ENCODE measurements at places on chromosomes 16 and 17. TPM values are rescaled to one million over a fixed set of nuclear protein-coding genes. Genes with fewer than 3 reads are reported as not detected.

The PIMREG gene
- total RNA-seq, result 49.9 TPM

The OR2C1 gene
- total RNA-seq, result not detected

The MYH11 gene
- 0.04 TPM for total RNA-seq

The SLC22A31 gene
- 1.8 TPM for total RNA-seq

The MT4 gene
- total RNA-seq, result not detected

All from A549 treated with CpdA at 1 μM for 4 hours (cell line).